ENCODE measurements at places on chromosomes 2 and 18. TPM values are rescaled to one million over a fixed set of nuclear protein-coding genes. Genes with fewer than 3 reads are reported as not detected.

- H3K36me3 ChIP-seq, result no peaks in the 10 kb centered on the region
- no peak overlapping the region for H3K27ac ChIP-seq
- no peak for DNase-seq
Measured at GRCh38 chr18:10100941-10101701, 187.3 kb downstream of the VAPA start.

DNA sequence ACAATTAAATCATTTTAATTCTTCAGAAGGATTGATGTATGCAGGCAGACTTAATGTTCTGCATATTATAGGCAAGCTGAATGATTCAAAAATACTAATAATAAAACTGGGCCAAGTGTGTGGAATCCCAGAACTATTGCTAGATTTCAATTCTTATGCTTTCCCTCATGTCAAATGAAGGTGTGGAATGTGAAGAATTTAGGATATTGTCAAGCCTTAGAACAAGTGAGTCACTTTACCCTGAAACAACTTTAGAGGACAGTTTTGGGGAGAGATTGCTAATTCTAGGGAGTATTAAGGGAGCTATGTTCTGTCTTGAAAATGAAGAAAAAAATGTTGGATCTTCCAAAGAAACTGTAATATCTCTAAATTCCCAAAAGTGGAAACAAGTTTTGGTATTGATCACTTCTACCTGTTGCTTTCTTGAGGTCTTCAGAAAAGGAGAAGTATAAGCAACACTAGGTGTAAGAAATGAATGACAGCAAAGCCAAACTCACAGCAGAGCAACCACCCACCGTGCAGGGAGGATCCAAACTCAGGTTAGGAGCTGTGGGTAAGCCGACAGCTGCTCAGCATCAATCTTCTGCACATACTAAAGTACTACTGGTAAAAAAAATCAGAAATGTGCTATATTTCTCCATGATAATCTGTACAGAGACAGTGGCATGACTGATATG lies 818.1 kb downstream of the SLC4A3 start:
- DNase-seq, result no peak
- H3K27me3 ChIP-seq, result no peaks in the 10 kb centered on the region
- no peak overlapping the region for H3K27ac ChIP-seq
- no peak overlapping the region for H3K4me3 ChIP-seq

DNA sequence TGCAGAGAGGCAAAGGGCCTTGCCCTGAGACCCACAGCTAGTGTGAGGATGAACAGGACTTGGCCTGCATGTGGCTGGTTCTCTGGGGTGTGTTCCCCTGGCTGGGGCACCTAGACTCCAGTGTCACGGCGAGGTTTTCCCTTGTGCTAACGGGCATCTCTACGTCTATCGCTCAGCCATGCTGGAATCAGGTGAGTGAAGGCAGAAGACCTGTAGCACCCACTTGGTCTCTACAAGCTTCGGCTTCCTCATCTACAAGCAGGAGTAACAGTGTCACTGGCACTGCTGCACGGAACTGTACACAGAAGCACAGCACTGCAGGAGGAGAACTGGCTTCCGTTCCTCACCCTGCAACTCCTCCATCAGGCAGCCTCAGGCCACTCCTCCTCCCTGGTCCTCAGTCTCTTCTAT lies 30.6 kb downstream of the HS1BP3 start:
- peaks cover 42% of the 10 kb centered on the region for H3K36me3 ChIP-seq
- H3K4me3 ChIP-seq, result no peak overlapping the region
- H3K4me1 ChIP-seq, result no peaks in the 10 kb centered on the region
- H3K27ac ChIP-seq, result no peak overlapping the region
- no peak for DNase-seq

GRCh38 chr18:13337369-13337768 lies 118.8 kb downstream of the LDLRAD4 start:
- no peak overlapping the region for H3K27ac ChIP-seq
- H3K27me3 ChIP-seq, result no peaks in the 10 kb centered on the region
- DNase-seq, result no peak
- no peaks in the 10 kb centered on the region for H3K36me3 ChIP-seq

DNA sequence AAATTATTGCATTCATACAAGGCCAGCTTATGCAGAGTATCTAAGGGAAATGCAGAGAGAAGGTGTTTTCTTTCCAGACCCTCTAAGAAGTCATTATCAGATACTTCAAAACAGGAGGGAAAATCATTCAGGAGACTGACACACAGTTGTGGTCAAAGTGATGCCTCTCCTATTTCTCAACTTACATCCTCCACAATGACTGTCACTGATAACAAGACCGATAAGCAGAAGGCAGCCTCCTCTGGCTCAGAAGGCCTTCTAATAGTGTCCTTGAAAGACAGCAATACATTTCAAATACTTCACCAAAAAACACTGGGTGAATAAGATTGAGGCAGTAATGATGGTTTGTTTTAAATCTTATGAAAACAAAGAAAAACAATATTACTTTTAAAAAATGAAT lies 199.7 kb downstream of the PIEZO2 start:
- DNase-seq, result no peak
- no peaks in the 10 kb centered on the region for H3K36me3 ChIP-seq
- H3K27ac ChIP-seq, result no peak overlapping the region
- no peaks in the 10 kb centered on the region for H3K4me1 ChIP-seq

GRCh38 chr2:111704246-111704645 lies 179.7 kb downstream of the ANAPC1 start:
- H3K4me3 ChIP-seq, result no peak overlapping the region
- no peak overlapping the region for H3K27ac ChIP-seq
- H3K4me1 ChIP-seq, result peaks cover 27% of the 10 kb centered on the region
- H3K27me3 ChIP-seq, result no peaks in the 10 kb centered on the region

The DSC3 gene
- not detected for total RNA-seq

The NRBP1 gene
- 182 TPM for total RNA-seq

DNA sequence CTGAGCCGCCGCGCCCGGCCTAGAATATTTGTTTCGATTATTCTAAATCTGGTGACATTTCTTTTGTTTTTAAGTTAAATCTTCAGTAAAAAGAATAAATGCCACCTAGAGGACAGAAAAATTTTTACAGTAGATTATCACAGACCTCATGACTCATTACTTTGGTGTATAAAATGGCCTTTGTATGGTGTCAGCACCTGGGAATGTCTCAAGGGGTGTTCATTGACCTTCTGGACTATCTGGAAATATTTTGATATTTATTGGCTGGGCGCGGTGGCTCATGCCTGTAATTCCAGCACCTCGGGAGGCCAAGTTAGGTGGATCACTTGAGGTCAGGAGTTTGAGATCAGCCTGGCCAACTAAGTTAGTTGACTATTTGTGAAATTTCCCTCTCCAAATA lies 30.3 kb upstream of the SLC30A6 start:
- H3K27me3 ChIP-seq, result no peaks in the 10 kb centered on the region
- H3K27ac ChIP-seq, result no peak overlapping the region
- H3K4me1 ChIP-seq, result no peaks in the 10 kb centered on the region

DNA sequence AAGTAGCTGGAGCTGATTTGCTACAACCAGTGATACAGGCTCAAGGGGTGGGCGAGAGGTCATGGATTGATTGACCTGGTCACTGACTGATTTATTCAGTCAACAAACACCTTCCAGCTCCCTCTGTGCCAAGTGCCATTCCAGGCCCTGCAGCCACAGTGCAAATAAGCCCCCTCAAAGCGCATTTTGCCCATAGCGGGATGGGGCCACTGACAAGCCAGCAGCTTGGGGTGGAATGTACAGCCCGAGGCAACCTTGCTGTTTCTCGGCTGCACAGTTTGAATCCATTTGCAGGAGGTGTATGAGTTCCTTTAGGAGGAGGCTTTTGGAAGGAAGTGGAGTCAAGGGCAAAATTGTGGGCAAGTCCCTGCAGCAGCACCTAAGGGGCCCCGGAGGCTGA lies 235.2 kb downstream of the TPGS2 start:
- H3K4me1 ChIP-seq, result no peaks in the 10 kb centered on the region
- no peak for DNase-seq
- H3K27me3 ChIP-seq, result no peaks in the 10 kb centered on the region
- H3K4me3 ChIP-seq, result no peak overlapping the region

The GPR39 gene
- not detected for total RNA-seq

Data from CD4-positive, CD25-positive, alpha-beta regulatory T cell (primary cell).